NCI-H69 (cell line): ENCODE measurements at places on chromosomes 7 and 10.

DNA sequence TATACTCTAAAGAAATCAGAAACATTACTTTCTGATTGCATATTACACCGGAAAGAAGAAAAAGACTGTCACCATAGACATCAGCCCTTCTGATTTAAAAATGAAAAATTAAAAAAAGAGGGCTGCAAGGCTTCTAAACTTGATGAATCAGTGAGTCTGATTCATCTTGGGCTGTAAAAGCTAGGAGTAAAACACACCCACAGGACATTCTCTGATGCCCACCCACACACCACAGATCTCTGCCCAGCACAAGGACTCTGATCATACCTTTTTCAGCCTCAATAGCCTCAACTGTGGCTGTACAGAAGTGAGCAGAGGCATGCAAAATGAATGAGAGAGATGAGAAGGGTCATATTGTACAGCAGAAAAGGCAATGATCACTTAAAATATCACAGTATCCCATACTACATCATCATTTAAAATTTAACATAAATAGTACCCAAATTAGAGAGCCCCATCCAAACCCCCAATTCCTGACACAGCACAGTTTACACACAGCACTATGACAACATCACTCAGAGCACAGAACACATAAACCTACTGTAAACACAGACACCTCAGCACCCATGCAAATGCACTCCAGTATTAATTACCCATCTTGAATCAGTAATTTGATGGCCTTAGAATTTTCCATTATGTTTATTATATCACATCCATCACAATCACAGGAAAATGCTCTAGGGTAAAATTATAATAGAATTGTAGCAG lies 6.4 kb upstream of the MSS51 start:
- peak; percentile 95 for DNase-seq

DNA sequence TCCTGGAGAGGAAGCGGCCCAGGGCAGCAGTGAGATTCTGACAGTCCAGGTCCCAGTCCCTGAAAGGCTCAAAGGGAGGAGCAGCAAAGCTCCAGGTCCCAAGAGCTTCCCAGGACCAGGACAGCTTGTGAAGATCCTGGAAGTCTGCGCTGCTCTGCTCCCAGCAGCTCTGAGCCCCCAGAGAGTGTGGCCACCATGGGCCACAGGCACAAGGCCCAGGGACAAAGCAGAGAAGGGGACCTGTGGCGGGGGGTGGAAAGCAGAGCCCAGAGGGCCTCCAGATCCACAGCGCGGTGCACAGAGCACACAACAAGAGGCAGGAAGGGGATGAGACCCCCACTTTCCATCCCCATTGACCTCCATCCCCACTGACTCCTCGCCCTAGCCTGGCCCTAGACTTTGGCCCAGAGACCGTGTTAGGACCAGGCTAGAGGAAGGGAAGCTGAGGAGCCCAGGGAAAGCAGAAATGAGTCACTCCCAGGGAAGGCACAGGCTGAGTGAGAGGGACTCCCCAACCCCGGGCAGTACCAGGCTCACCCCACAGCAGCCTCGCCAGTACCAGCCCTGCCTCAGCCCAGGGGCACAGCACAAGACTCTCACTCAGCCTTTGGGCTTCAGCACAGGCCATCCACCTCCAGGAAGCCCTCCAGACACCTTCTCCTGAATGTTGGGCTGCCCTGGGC lies 75.5 kb downstream of the GRID1 start:
- no peak for DNase-seq

DNA sequence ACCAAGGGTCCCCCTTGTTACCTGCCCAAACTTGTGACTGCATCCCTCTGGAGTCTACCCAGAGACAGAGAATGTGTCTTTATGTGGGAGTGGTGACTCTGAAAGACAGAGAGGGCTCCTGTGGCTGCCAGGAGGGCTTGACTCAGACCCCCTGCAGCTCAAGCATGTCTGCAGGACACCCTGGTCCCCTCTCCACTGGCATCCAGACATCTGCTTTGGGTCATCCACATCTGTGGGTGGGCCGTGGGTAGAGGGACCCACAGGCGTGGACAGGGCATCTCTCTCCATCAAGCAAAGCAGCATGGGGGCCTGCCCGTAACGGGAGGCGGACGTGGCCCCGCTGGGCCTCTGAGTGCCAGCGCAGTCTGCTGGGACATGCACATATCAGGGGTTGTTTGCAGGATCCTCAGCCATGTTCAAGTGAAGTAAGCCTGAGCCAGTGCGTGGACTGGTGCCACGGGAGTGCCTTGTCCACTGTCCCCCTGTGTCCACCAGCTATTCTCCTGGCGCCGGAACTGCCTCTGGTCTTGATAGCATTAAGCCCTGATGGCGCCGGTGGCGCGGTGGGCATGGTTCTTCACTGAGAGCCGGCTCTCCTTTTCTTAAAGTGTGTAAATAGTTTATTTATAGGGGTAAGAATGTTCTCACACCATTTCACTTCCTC lies 19.4 kb upstream of the SH2D4B start:
- DNase-seq = no peak

DNA sequence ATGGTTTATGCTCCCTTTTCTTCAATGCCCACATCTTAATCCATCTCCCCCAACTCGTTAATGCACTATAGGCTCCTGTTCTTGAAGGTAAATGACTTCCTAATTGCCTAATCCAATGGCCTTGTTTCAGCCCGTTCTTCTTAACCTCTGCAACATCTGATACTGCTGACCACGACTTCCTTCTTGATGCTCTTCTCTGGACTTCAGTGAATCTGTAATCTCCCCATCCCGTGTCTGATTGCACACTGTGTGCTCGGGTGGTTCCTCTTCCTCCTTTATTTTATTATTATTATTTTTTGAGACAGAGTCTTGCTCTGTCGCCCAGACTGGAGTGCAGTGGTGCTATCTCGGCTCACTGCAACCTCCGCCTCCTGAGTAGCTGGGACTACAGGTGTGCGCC lies 58.9 kb downstream of the HIPK2 start:
- DNase-seq = no peak

- peak; percentile 79 for DNase-seq
These were observed 33.8 kb upstream of the ZFAND2A start for GRCh38 chr7:1193593-1194424.

DNA sequence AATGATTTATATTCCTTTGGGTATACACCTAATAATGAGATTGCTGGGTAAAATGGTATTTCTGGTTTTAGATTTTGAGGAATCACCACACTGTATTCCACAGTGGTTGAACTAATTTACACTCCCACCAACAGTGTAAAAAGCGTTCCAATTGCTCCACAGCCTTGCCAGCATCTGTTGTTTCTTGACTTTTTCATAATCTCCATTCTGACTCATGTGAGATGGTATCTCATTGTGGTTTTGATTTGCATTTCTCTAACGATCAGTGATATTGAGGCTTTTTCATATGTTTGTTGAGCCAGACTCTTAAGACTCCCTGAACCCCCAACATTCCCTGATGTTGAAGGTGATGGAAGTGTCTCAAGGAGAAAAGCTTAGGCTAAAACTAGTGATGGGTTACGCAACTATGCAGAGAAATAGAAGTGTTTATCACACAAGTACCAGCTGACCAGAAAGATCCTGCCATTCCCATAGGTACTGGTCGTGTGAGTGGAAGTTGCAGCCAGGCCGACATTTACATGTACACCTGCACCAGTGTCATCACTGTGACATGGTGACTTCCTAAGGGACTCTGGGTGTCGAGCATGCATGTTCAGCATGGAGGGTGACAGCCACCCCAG lies 711.2 kb upstream of the NRP1 start:
- DNase-seq = no peak

DNA sequence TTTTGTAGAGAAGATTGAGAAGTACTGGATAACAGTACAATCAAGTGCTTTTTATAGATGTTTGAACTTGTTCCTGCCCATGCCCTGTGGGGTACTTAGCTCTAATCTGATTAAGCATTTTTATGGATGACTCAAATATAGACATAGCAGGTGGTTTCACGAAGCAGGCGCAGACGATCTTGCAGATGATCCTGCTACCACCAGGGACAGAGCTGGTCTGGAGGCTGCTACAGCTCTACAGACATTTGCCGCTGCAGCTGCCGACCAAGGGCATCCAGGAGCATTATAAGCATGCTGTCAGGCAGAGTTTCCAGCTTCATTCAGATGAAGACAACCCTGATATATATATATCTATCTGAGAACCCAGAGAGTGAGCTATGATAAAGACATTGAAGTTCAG lies 650.4 kb downstream of the NXPH1 start:
- DNase-seq = no peak

GRCh38 chr7:111074071-111074747 lies 16.7 kb upstream of the LRRN3 start:
- peak; percentile 20 for DNase-seq

GRCh38 chr10:131821378-131822012 lies 79.3 kb upstream of the PPP2R2D start:
- no peak for DNase-seq

DNA sequence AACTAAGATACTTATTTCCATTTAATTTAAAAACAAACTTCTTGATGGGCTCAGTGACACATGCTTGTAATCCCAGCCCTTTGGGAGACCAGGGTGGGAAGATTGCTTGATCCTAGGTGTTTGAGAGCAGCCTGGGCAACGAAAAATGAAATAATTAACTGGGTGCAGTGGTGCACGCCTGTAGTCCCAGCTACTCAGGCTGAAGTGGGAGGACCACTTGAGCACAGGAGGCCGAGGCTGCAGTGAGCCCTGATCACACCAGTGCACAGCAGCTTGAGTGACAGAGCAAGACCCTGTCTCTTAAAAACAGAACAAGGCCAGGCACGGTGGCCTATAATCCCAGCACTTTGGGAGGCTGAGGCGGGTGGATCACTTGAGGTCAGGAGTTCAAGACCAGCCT lies 37.4 kb downstream of the AVL9 start:
- DNase-seq = no peak

DNA sequence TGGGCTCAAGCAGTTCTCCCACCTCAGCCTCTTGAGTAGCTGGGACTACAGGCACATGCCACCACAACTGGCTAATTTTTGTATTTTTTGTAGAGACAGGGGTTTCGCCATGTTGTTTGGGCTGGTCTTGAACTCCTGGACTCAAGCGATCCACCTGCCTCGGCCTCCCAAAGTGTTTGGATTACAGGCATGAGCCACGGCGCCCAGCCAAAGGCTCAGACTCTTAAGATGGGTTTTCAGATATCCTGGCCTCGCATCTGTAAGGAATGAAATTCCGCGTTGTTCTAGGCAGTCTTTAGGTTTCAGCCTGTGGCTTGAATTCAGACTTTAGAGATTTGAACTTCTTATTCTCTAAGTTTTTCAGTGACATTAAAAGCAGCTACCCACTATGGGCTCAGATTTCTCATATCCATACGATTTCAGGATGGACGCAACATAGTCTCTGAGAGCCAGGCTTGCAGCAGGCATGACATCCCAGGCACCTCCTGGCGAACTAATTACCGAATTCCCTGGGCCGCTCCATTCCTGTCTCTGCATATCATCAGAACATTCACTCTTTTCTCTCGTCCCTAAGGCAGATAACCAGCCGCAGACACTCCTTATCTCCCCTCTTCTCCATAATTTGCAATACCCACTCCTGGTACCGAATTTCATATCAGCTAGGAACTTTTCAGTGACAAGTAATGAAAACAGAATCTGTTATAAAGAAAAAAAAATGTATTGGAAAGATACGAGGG lies 29.7 kb downstream of the IL15RA start:
- no peak for DNase-seq
